ENCODE measurements at places on chromosomes 2 and 18.

GRCh38 chr2:196823750-196824522 is 14.8 kb upstream of the C2orf66 start:
- no peak for DNase-seq

DNA sequence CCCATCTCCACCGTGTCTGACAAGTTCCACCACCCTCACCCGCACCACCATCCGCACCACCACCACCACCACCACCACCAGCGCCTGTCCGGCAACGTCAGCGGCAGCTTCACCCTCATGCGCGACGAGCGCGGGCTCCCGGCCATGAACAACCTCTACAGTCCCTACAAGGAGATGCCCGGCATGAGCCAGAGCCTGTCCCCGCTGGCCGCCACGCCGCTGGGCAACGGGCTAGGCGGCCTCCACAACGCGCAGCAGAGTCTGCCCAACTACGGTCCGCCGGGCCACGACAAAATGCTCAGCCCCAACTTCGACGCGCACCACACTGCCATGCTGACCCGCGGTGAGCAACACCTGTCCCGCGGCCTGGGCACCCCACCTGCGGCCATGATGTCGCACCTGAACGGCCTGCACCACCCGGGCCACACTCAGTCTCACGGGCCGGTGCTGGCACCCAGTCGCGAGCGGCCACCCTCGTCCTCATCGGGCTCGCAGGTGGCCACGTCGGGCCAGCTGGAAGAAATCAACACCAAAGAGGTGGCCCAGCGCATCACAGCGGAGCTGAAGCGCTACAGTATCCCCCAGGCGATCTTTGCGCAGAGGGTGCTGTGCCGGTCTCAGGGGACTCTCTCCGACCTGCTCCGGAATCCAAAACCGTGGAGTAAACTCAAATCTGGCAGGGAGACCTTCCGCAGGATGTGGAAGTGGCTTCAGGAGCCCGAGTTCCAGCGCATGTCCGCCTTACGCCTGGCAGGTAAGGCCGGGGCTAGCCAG is 1.2 kb downstream of the ONECUT2 start:
- DNase-seq: peak; percentile 50

- peak; percentile 86 for DNase-seq
Measured at GRCh38 chr2:17538844-17539554, 1.5 kb upstream of the VSNL1 start.

DNA sequence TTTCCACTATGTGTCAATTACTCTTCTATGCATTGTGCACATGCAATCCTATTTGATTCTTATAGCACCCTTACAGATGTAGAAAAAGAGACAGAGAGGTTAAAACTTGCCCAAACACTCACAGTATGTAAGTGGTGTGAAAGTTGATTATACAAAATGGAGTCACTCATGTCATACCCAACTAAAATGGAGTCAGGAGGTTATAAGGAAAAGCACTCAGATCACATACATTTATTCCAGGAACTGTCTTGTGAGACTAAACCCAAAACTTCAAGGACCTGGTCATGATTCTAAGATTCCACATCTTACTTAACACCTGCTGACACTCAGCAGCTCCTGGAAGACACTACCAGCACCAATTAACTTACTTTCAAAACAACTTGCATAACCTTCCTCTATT is 802.6 kb downstream of the MBD2 start:
- DNase-seq: no peak

- DNase-seq: peak; percentile 19
Measured at GRCh38 chr2:159380685-159381239, 94.3 kb upstream of the WDSUB1 start.

- DNase-seq: no peak
Measured at GRCh38 chr2:11872948-11873269, 126.5 kb downstream of the LPIN1 start.

DNA sequence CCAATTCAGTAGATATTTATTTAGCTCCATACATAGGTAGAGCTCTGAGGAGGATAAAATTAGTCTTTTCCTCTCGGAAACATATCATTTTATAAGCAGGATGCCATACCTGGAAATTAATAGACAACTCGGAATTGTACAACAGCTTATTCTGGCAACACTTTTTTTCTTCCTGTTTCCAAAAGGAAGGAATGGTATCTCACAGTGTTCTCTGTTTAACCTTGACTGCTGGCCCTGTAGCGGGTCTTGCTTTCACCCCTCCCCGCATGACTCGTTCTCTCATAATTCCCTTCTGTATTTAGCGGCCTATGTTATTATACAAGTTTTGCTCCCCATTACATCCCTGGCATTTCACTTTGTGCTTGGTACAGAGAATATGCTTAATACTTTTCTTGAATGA is 2.5 kb upstream of the KYNU start:
- no peak for DNase-seq

DNA sequence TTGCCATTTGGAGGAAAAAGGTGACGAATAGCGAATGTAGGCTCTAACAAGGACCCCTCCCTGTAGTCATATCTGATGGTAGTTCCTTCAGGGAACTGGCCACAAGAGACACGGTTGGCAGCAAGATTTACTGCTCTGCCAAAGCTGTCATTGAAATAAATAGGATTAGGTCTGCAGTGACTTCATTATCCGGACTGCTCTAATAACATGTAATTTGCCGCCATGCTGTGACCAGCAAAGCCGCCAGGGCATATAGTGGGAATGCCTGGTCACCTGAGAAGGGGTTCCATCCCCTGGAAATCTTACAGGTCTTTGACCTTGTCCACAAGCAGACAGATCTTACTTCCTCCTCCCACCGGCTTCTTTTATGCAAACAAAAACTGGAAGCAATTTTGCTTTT is 59.4 kb upstream of the LAPTM4A start:
- no peak for DNase-seq

DNA sequence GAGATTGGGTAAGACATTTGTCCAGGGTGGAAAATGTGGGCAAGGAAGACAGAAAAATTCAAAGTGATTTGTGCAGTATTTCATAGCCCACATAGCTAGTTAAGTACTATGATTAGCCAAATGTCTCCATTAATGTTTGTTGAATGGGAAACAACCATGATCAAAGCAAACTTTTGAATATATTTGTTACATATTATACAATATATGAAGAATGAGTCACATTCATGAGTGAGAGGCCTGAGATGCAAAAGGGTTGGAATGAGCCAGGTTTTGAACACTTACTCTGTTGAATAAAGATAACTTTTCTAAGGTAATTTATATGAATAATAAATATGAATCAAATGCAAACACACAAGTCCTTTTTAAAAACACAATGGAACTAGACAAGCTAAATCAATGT is 984.5 kb upstream of the CDH2 start:
- no peak for DNase-seq

Data from mucosa of descending colon (tissue), 3 donors.